ENCODE measurements at places on chromosomes 2 and 18.

- no peak for DNase-seq
Measured at GRCh38 chr2:226862623-226863022, 26.8 kb downstream of the RHBDD1 start.

DNA sequence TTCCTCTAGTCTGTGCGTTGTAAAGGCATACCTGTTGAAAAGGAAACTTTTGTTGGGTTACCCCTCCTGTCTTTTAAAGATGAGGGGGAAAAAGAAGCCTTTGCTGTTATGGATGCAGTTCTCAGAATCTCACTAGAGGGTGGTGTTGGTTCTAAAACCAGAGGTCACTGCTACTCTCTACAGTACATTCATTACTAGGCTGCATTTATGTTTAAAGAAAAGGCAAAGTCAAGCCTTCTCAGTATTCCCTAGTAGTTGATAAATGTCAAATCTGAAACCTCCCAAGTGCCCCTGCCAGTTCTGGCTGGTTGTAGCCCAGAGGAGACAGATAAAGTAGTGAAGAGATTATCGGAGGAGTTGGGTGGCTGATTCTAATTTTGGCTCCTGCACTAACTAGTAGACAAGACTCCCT lies 1.4 kb upstream of the PLCL1 start:
- peak; percentile 13 for DNase-seq

DNA sequence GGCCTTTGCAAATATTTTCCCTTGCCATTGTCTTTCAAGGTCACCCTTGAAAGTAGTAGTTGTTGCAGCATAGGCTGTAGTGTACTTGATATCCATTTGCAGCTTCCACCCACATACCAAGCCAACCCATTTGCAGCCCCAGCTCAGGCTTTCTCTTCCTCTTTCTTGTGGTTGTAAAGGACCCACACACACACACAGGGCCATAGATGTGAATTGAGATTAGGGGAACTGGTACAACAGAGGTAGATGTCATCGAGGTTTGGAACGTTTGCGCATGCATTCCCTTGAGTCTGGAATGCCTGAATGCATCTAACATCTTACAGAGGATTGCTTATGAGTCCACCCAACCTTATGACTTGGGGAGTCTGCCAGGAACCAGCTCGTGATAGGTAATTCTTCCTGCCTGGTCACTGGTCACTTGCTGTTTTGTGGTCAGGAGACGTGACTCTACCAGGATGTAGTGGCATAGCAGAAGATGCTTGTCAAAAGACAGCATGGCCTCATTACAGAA lies 91.9 kb downstream of the MRPS9 start:
- no peak for DNase-seq

DNA sequence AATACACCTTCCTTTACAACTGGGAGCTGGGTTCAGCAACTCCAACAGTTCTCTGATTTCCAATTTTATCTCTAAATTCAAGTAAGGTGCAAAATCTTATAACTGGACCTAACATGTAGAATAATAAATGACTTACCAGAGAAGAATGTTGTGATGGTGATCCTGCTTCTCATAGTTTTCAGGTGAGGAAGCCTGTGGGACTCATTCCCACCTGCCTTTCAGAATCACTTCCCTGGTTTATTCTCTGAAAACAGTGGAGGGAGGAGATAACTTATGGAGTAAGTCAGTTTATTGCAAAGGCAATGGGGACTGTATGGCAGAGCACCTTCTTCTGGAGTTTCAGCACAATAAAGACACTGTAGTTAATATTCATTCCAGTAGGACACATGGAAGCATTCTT lies 1188.2 kb upstream of the FAM98A start:
- DNase-seq = no peak

DNA sequence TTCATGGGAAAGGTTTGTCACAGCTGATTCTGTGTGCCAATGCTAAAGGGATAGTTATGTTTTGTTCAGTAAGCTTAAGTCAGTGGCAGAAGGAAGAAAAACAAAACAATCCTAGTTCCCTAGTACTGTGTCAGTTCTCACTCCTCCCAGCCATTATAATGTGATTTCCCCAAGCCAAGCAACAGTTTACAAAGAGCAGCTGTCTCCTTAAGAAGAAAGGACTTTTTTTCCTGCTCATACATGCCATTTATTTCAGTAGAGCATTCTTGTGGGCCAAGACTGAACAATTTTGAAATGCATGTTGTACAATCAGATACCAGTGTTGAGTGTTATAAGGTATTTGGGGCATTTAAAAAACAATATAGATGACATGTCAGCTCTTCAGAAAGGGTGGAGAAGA lies 52.1 kb downstream of the NEMP2 start:
- no peak for DNase-seq

GRCh38 chr18:3260995-3261372 lies 949 bp upstream of the MYL12B start:
- no peak for DNase-seq

DNA sequence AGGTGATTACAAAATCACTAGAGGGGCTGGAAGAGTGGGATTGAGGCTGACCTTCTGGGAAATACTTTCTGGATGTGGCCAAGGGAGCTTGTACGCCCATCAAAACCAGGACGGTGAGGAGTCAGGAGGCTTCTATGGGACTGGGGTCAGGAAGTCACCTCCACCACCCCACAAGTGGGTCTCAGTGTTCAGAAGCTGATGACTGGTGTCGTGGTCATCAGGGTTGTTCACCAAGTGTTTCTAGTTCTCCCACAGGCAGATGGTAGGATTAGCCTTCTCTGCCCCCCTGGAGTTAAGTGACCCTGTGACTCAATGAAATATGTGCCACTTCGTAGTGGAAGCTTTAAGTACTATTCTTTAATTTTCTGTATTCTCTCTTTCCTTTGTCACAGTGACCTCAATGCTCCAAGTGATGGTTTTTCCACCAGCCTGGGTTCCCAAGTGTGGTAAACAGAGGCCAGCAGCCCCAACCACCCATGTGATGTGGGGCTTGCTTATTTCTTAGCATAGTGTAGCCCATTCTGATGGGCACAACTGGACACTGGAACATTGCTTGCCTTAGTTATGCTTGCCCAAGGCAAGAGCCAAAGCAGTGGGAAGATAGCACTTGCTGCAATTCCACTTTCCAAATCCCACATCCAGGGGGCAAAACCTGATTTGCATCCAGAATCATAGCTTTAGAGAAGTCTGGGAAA lies 258.8 kb downstream of the CYP26B1 start:
- DNase-seq = no peak

GRCh38 chr2:217795706-217796465 lies 206.9 kb downstream of the TNS1 start:
- no peak for DNase-seq

DNA sequence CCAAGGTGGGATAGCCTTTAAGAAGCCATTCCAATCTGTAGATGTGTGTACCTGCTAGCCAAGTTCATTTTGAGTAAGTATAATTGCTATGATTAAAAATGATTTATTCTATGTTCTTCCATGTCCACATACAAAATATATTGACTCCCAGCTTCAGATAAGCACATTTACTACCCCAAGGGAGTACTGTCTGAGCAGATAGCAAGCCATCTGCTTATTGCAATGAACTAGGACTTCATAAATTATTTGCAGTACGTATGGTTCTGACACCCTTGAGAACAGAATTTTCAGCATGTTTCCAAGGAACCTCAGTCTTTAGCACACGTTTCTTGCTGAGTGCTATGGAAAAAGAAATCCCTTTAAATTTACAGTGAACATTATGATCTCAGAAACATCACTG lies 28.2 kb downstream of the ABCG5 start:
- DNase-seq = no peak
